ENCODE measurements at places on chromosomes 2 and 18. TPM values are rescaled to one million over a fixed set of nuclear protein-coding genes. Genes with fewer than 3 reads are reported as not detected.

GRCh38 chr2:134736167-134736880 is 17.5 kb upstream of the TMEM163 start:
- no peak for DNase-seq

GRCh38 chr2:160891353-160891740 is 268.9 kb upstream of the TANK start:
- no peak for DNase-seq

DNA sequence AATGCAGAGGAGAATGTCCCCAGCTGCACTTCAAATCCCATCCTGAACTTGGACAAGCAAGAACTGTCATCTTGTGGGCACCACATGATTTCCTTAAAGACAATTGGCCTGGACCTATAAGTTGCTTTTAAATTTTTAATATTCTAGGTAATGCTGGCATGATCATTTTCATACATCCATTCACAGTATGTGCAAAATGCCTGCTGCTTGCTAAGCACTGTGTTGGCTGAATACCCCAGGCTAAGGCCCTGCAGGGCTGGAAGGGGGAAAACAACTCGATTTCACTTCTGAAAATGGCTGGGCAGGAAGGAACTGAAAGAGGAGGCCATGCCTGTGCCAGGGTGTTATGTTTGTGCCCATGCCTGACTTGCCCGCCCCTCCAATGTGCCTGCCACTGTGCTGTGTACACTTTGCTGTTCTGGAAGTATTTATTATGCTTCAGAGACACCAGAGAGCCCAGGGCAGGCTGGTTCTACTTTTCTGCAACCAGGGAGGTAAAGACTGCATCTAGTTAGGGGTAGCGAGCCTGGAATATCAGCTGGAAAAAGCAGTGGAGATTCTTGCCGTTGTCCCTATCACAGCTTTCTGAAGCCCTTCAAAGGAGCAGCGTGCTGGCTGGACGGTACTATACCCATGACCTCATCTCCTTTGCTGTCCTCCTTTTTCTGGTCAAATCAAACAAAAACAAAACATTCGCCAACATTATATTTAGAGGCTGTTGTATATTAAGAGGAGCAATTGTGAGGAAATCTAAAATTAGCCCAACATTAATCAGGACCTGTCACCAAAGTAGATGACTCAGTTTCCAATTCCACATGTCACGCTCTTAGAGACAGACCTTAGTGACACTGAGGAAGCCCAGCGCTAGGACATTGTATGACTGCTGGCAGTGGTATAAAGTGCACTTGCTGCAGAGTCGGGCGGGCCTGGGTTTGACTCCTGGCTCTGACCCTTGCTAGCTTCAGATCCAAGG is 158.1 kb downstream of the DDX1 start:
- DNase-seq = no peak

GRCh38 chr2:56449449-56449860 is 265.7 kb downstream of the CCDC85A start:
- no peak for DNase-seq

DNA sequence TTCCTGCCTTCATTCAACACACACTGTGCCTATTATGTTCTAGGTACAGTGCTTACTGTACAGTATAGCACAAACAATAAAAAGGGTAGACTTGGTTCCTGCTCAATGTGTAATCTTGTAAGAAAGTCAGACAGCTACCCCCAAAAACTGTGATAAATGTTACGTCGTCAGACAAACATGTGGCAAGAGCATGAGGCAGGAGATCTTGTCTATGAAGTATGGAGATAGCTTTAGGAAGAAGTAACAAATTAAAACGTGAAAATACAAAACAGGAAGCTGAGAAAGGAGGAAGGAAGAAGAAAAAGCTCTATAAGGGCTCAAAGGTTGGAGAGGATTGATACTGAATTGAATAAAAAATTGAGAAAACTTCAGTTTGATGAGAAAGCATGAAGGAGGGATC is 276.2 kb upstream of the HNRNPA3 start:
- DNase-seq = no peak

- no peak for DNase-seq
These were observed 26.8 kb downstream of the AAK1 start for GRCh38 chr2:69616755-69617154.

GRCh38 chr2:95266781-95267430 is 7.3 kb upstream of the PROM2 start:
- DNase-seq = no peak

DNA sequence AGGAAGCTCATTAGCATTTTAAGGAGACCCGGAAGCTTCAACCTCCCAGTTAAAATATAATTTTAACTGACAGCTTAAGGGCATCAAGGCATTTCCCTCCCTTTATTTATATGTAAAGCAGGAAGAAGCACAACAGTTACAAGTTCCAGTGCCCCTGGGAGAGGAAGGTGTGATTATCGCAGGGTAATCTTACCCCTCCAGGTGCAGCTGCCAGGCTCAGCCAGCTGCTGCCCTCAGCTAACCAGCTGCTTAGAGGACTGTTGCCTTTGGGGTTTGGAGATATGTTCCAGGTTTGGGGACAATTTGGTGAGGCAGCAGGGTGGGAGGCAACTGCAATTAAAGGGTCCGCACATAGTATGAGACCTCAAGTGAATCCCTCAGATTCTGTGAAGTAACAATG is 55.3 kb upstream of the SETBP1 start:
- DNase-seq = no peak

DNA sequence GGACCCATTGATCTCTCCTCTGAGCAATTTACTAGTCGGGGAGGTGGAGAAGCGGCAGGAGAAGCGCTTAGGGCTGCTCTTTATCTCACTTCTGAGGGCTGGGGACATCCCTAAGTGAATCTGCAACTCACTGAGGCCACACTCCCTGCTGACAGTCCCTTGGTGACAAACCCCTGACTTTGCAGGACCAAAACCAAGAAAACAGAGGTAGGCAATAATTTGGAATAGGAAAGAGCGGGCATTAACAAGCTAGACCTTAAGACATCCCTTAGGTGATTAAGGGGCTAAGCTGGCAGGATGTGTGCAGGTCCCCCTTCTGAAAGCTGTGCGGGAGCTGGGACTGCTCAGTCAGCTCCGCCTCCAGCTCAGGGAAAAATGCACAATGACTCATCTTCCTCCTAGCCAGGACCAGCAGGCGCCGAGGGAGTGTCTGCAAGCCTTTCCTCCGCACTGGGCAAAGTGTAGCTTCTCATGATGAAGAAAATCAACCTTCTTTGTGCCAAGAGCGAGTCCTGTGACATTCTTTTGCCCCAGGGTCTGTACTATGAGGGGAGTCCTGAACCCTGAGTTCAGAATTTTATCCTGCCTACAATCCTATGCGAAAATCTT is 63.3 kb downstream of the BOD1L2 start:
- DNase-seq = peak; percentile 17

GRCh38 chr2:73830871-73831401 is 2.2 kb downstream of the STAMBP start:
- DNase-seq = no peak

The DNER gene
- total RNA-seq = 1.5 TPM

The EGR4 gene
- total RNA-seq = not detected

The MROH2A gene
- total RNA-seq = not detected

The C2orf76 gene
- total RNA-seq = 1.4 TPM

The CXCR1 gene
- total RNA-seq = 0.66 TPM

The MARCO gene
- 11.1 TPM for total RNA-seq

The NEU2 gene
- total RNA-seq = not detected

The SLC5A7 gene
- total RNA-seq = not detected

The SPTBN1 gene
- 818 TPM for total RNA-seq

The IHH gene
- total RNA-seq = not detected
